Activated naive CD8-positive, alpha-beta T cell treated with anti-CD3 and anti-CD28 coated beads, Interleukin-2, amount 50 U/mL, for 24 hours (primary cell): ENCODE measurements at places on chromosomes 6 and 20.

DNA sequence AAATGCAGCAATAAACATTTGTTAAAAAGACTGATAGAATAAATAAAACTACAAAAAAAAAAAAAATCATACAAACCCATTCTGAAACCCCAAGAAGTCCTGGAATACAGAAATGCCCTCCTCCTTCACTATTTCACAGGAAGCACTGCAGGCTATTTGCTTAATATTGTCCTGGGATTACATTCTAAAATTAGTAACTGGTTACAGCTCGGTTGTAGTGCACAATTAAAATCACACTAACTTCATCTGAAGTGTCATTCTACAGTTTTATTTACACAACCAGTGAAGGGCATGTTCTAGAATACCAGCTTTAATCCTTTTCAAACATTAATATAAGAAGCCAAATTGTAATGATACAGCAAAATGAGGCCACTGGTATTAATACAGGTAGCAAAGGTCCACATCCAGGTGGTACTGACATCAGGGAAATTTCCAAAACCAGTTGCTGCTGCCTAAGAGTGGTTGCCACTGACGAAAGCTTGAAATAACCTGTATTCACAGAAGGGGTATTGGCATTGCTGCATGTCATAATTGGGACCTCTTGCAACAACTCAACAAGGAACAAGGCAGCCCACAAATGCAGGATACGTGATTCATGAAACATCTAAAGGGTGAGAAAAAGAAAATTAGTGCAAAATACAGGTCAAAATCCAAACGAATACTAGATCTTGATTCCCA lies 26.9 kb downstream of the AKIRIN2 start:
- peaks cover 54% of the 10 kb centered on the region for H3K36me3 ChIP-seq
- H3K27ac ChIP-seq, result peak overlapping the region; percentile 57
- no peaks in the 10 kb centered on the region for H3K27me3 ChIP-seq
- no peak overlapping the region for H3K4me3 ChIP-seq
- peaks cover 21% of the 10 kb centered on the region for H3K4me1 ChIP-seq
- no peak for DNase-seq

DNA sequence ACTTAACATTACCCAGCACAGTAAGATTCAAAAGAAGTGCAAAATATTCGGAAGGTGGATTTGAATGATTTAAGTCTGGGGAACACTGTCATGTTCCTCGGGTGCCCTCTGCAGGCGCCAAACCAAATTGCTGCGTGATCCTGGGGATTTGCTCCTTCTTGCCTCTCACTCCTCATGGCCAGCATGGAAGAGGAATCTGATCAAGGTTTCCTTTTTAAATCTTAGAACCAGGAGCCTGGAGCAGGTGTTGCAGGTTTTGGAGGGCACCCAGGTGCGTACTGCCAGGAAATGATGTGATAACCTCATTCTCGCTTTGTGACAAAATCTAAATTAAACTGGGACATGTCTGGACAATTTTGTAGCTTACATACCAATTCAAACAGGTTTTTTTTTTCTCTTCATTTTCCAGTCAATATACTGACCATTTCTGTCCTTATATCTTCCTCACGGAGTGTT lies 8.1 kb upstream of the PFDN4 start:
- DNase-seq, result peak; percentile 75
- no peak overlapping the region for H3K4me3 ChIP-seq
- no peaks in the 10 kb centered on the region for H3K36me3 ChIP-seq
- no peaks in the 10 kb centered on the region for H3K4me1 ChIP-seq
- H3K27ac ChIP-seq, result no peak overlapping the region
- no peaks in the 10 kb centered on the region for H3K27me3 ChIP-seq

GRCh38 chr6:71252410-71252809 lies 36.2 kb upstream of the OGFRL1 start:
- peaks cover 34% of the 10 kb centered on the region for H3K4me1 ChIP-seq
- no peak for DNase-seq
- H3K4me3 ChIP-seq, result no peak overlapping the region
- H3K27me3 ChIP-seq, result peaks cover 2% of the 10 kb centered on the region
- H3K36me3 ChIP-seq, result no peaks in the 10 kb centered on the region

GRCh38 chr20:57583289-57584257 lies 22.7 kb downstream of the PCK1 start:
- H3K4me3 ChIP-seq, result no peak overlapping the region
- no peaks in the 10 kb centered on the region for H3K36me3 ChIP-seq
- no peak for DNase-seq
- no peak overlapping the region for H3K27ac ChIP-seq
- H3K4me1 ChIP-seq, result no peaks in the 10 kb centered on the region
- H3K27me3 ChIP-seq, result peaks cover 42% of the 10 kb centered on the region

- H3K27me3 ChIP-seq, result no peaks in the 10 kb centered on the region
- no peaks in the 10 kb centered on the region for H3K4me1 ChIP-seq
- no peak overlapping the region for H3K27ac ChIP-seq
- no peaks in the 10 kb centered on the region for H3K36me3 ChIP-seq
Measured at GRCh38 chr6:63963769-63964315, 328.2 kb downstream of the PHF3 start.

DNA sequence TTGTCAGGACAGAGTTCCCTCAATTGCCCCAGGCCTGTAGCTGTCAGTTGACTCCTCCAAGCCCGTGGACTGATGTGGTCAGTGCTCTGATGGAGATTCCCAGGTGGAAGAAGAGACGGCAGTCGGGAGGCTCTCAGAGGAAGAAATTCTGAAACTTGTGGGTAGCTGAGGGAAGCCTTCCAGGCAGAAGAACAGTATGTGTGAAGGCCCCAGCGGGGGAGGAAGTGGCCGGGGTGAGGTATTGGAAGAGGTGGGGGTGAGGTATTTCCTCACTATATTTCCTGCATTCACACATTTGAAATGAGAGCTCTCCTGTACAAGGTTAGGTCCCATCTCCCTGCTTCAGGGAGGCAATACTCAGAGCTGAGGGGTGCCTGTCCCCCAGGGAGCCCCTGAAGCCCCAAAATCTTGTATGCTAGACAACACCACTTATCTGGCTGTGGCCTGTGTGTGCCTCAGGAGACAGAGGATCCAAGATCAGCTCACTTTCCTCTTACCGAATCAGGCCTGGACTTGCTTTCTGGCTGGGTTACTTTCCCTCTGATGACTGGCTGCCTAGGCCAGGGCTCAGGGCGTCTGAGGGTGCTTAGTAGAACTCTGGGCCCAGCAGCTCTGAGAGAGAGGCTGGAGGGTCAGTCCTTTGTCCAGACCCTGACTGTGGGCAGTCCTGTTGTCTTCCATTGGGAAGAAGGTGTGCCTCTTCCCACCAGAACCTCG lies 49.3 kb upstream of the MYL9 start:
- H3K36me3 ChIP-seq, result no peaks in the 10 kb centered on the region
- H3K4me3 ChIP-seq, result peak overlapping the region; percentile 33
- peak; percentile 60 for DNase-seq
- peak overlapping the region; percentile 76 for H3K27ac ChIP-seq
- H3K4me1 ChIP-seq, result peaks cover 27% of the 10 kb centered on the region

DNA sequence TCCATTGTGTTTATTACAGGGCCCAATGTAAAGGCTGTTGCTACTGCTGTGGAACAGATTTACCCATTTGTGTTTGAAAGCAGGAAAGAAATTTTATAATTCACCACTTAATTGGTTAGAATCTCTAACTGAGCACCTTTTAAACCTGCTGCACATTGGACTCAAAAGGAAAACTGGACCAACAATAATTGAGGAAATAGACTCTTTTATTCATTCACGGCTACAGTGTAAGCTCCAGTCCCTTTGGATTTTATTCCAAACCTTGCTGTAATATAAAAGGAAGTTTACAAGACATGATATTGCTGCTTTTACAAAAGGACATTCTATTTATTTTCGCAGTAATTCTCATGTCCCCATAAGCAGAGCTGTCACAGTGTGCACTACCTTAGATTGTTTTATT lies 33.9 kb downstream of the TBPL1 start:
- peaks cover 43% of the 10 kb centered on the region for H3K36me3 ChIP-seq
- DNase-seq, result no peak
- peaks cover 47% of the 10 kb centered on the region for H3K4me1 ChIP-seq
- no peaks in the 10 kb centered on the region for H3K27me3 ChIP-seq
- no peak overlapping the region for H3K27ac ChIP-seq
- no peak overlapping the region for H3K4me3 ChIP-seq

- no peaks in the 10 kb centered on the region for H3K27me3 ChIP-seq
- no peak overlapping the region for H3K27ac ChIP-seq
- no peaks in the 10 kb centered on the region for H3K36me3 ChIP-seq
- H3K4me3 ChIP-seq, result no peak overlapping the region
- H3K4me1 ChIP-seq, result no peaks in the 10 kb centered on the region
Measured at GRCh38 chr6:20325641-20326421, 75.8 kb upstream of the E2F3 start.

DNA sequence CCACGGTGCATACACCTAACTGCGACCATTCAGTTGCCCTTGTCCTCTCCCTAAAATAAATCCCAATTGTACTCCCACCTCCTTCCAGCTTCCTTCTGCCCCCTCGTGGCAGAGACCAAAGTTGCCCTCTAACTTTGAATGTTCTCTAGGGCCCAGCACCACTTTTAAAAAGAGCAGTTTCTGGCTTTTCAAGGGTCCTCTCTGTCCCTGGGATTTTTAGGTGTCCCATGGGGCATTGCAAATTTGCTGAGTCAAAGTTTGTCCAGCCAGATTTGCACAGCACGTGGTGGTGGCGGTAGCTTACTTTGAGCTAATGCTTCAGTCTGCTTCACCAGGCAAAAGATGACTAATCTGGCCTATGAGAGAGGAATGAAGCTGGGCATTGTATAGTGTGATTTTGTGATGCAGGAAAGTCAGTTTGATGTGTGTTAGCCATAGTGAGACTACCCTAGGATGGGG lies 100.2 kb downstream of the PERP start:
- H3K27me3 ChIP-seq, result no peaks in the 10 kb centered on the region
- H3K27ac ChIP-seq, result no peak overlapping the region
- peaks cover under 1% of the 10 kb centered on the region for H3K4me1 ChIP-seq
- H3K36me3 ChIP-seq, result no peaks in the 10 kb centered on the region
- peak; percentile 40 for DNase-seq

- no peaks in the 10 kb centered on the region for H3K36me3 ChIP-seq
- no peak overlapping the region for H3K4me3 ChIP-seq
- H3K27me3 ChIP-seq, result peaks cover 3% of the 10 kb centered on the region
- DNase-seq, result no peak
Measured at GRCh38 chr6:82275686-82276085, 28.1 kb upstream of the IBTK start.

GRCh38 chr6:151284012-151284411 lies 44.2 kb downstream of the AKAP12 start:
- no peak overlapping the region for H3K27ac ChIP-seq
- peaks cover 14% of the 10 kb centered on the region for H3K27me3 ChIP-seq
- no peak for DNase-seq
- H3K36me3 ChIP-seq, result no peaks in the 10 kb centered on the region
- peaks cover 13% of the 10 kb centered on the region for H3K4me1 ChIP-seq
- H3K4me3 ChIP-seq, result no peak overlapping the region

DNA sequence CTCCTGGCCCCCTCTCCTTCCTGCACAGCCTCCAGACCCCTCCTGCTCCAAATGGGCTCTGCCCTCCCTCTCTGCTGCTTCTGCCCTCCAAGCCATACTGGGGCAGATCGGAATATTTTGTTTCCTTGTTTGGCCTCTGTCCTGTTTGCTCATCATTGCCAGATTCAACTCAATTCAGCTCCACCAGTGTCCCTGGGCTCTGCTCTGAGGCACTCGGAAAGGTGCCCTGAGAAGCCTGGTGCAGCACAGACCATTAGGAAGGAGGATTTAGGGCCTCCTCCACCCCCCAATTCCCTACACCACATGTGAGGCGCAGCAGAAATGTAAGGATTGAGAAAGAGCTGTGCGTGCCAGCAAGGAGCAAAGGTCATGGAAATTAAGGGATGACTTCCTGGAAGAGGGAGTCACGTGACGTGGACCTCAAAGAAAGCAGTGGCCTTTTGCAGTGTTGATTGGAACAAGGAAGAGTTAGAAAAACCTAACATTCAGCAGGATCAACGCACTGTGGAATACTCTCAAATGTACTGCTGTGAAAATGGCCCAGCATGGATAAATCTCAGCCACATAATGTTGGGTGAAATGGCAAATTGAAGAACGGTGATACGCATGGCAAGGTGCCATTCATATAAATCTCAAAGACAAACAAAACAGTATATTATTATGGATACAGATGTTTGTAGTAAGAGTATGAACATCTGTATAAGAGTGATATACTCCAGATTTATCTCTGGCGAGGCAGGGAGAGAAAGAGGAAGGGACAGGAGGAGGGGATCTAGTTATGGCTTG lies 229.5 kb upstream of the RNF24 start:
- H3K4me1 ChIP-seq, result peaks cover 5% of the 10 kb centered on the region
- peaks cover 51% of the 10 kb centered on the region for H3K27me3 ChIP-seq
- no peak for DNase-seq
- no peak overlapping the region for H3K27ac ChIP-seq
- no peaks in the 10 kb centered on the region for H3K36me3 ChIP-seq

DNA sequence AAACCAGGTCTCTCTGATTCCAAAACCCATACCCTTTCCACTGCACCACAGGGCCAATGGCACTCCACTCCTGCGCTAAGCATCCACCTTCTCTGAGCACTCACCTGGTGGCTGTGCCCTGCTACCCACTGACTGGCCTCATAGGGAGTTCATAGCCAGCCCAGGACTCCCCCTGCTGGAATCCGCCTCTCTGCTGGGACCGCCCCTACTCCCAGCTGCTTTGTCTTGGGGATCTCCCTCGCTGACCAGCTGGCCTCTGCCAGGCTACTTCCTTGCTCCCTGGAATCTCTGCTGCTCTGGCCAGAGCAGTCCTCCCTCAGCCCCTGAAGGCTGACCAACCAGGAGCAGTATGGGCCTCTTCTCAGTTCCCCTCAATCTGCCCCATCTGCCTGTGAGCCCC lies 129.7 kb downstream of the FAXC start:
- no peaks in the 10 kb centered on the region for H3K36me3 ChIP-seq
- H3K27me3 ChIP-seq, result peaks cover 3% of the 10 kb centered on the region
- no peaks in the 10 kb centered on the region for H3K4me1 ChIP-seq
- no peak overlapping the region for H3K4me3 ChIP-seq

GRCh38 chr20:25129908-25130307 lies 48.0 kb upstream of the VSX1 start:
- H3K4me3 ChIP-seq, result no peak overlapping the region
- peaks cover 2% of the 10 kb centered on the region for H3K27me3 ChIP-seq
- H3K36me3 ChIP-seq, result no peaks in the 10 kb centered on the region
- no peak for DNase-seq
- no peak overlapping the region for H3K27ac ChIP-seq
